Cardiac muscle cell (in vitro differentiated cells and primary cell): ENCODE measurements at places on chromosomes 1 and 21. TPM values are rescaled to one million over a fixed set of nuclear protein-coding genes. Genes with fewer than 3 reads are reported as not detected.

- DNase-seq, result peak; percentile 76
- no peaks in the 10 kb centered on the region for H3K27me3 ChIP-seq
- H3K4me1 ChIP-seq, result peaks cover 13% of the 10 kb centered on the region
- no peak overlapping the region for H3K4me3 ChIP-seq
Observed at GRCh38 chr1:213244664-213245091, 193.6 kb downstream of the RPS6KC1 start.

GRCh38 chr1:41806472-41807155, 112.1 kb downstream of the HIVEP3 start:
- H3K4me1 ChIP-seq, result no peaks in the 10 kb centered on the region
- no peaks in the 10 kb centered on the region for H3K36me3 ChIP-seq
- no peaks in the 10 kb centered on the region for H3K27me3 ChIP-seq
- no peak for DNase-seq
- no peak overlapping the region for H3K4me3 ChIP-seq
- H3K27ac ChIP-seq, result no peak overlapping the region

- peak overlapping the region; percentile 92 for H3K4me3 ChIP-seq
- no peak overlapping the region for H3K27ac ChIP-seq
- H3K27me3 ChIP-seq, result no peaks in the 10 kb centered on the region
- H3K36me3 ChIP-seq, result no peaks in the 10 kb centered on the region
- peak; percentile 52 for DNase-seq
Observed at GRCh38 chr1:28887419-28887834, 26.9 kb upstream of the EPB41 start.

DNA sequence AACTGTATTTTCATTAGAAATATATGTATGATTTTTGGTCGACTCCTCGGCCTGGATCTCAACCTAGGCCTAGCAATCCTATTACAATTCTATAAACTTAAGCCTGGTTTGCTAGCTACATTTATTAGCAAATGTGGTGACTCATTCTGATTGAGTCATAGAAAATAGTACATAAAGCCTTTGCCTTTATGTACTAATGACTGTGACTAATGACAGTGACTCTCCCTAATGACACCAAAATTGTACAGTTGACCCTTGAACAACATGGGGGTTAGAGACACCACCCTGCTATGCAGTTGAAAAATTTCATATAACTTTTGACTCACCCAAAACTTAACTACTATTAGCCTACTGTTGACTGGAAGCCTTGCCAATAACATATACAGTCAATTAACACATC, 78.9 kb downstream of the CLEC20A start:
- H3K36me3 ChIP-seq, result no peaks in the 10 kb centered on the region
- no peak overlapping the region for H3K4me3 ChIP-seq
- DNase-seq, result no peak
- no peaks in the 10 kb centered on the region for H3K4me1 ChIP-seq
- no peaks in the 10 kb centered on the region for H3K27me3 ChIP-seq

DNA sequence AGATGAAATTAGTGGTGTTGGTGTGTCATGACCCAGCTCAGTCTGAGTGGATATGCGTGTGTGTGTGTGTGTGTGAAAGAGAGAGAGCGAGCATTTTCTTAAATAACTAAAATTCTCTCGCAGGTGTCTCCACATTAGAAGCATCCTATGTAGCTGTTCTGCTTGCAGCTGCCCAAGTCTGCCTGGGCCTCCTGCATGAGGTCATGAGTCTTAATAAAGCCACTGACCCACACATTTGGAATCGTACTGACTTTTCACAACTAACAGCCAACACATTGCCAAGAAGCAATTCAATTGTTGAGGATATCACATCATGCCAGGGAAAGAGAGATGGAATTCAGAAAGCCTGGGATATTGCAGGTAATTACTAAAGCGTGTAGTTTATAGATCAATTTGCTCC, 238.2 kb upstream of the AJAP1 start:
- no peak for DNase-seq
- no peaks in the 10 kb centered on the region for H3K4me1 ChIP-seq
- no peaks in the 10 kb centered on the region for H3K36me3 ChIP-seq
- no peaks in the 10 kb centered on the region for H3K27me3 ChIP-seq
- H3K27ac ChIP-seq, result no peak overlapping the region

- no peak overlapping the region for H3K4me3 ChIP-seq
- no peak overlapping the region for H3K27ac ChIP-seq
- no peaks in the 10 kb centered on the region for H3K36me3 ChIP-seq
- no peaks in the 10 kb centered on the region for H3K27me3 ChIP-seq
Observed at GRCh38 chr1:199747984-199748383, 279.5 kb upstream of the NR5A2 start.

Gene HYI
- total RNA-seq, result 37.2 and 65.2 TPM in 2 replicates
